ENCODE measurements at places on chromosomes 3 and 15. TPM values are rescaled to one million over a fixed set of nuclear protein-coding genes. Genes with fewer than 3 reads are reported as not detected.

DNA sequence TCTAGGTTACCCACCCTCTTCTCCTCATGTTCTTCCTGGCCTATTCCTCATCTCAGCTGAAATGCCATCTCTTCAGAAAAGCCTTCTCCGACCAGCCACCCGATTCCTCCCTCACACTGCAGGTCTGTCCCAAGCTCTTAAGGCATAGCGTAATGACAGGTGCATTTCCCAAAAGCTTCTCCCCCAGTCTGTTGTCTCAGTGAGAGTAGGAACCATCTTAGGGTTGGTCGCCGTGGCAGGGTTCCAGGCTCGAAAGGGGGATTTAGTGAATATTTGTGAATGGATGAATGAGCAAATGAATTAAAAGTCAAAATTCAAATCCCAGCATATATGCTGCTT is 78.6 kb downstream of the TOP2B start:
- no peak for DNase-seq

DNA sequence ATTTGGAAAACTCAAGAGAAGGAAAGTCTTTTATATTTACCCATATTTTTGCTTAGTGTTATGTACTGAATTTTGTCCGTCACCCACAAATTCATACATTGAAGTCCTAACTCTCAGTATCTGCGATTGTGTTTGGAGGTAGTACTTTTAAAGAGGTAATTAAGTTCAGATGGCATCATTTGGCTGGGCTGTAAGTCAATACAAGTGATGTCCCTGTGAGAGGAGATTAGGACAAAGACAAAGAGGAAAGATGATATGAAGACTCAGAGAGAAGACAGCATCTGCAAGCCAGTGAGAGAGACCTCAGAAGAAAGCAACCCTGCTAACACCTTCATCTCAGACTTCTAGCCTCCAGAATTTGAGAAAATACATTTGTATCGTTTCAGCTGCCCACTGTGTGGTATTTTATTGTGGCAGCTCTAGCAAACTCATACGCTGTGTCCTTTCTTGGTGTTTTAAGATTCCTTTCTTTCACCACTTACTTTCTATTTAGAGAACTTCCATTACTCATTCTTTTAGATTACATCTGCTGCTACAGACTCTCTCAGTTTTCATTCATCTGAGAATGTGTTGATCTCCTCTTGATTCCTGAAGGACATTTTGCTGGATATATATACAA is 17.0 kb downstream of the LRCH3 start:
- no peak for DNase-seq

DNA sequence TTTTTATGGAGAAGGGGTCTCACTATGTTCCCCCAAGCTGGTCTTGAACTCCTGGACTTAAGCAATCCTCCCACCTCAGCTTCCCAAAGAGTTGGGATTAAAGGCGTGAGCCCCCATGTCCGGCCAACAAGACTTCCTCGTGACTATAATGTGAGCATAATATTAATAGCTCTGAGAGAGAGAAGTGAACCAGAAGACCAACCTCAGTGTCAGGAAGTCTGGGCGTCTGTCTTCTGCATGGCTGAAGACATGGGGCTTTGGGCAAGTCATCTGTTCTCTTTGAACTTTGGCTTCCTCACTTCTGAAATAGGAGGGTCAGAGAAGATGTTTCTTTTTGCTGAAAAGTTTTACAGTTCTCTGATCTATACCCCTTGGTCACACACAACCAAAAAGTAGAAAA is 92.1 kb downstream of the SLC49A4 start:
- DNase-seq: no peak

DNA sequence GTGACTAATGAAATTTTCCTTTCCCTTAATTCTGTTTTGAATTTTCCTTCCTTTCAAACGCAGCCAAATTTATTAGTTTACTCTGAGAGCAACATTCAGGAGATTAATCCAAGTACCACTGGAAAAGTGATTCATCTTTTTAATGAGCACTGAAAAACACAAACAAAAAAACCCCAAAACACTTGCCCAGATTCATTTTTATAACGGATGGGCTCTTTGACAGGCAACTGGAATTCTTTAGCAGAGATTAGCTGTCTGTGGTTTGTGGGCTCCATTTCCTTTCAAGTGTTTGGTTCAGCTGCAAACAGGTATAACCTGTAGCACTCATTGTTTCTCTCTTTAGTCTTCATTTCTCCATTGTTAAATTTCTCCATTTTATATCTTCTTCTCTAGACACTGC is 3.1 kb upstream of the POLR2M start:
- no peak for DNase-seq

GRCh38 chr3:50515565-50516439 is 12.4 kb upstream of the CACNA2D2 start:
- DNase-seq: no peak

DNA sequence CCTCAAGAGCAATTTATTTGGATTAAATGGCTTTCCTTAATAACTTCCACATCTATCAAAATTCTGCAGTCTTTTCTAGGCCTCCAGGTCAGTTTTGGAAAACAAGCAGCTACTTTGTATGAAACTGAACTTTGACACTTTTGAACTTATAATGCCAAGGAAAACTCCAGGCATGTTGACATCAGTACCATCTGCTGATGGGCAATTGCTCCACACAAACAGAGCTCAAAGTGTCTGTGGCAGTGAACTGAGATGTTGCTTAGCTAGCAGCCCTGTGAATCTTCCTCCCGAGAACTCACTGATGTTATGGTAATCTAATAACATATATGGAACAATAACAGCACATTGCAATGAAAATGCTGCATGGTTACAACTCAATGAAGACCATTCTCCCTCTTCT is 250.2 kb downstream of the THRB start:
- DNase-seq: no peak

GRCh38 chr15:58699769-58700168 is 49.7 kb downstream of the ADAM10 start:
- DNase-seq: no peak

GRCh38 chr3:18424213-18424728 is 868 bp downstream of the SATB1 start:
- DNase-seq: no peak

DNA sequence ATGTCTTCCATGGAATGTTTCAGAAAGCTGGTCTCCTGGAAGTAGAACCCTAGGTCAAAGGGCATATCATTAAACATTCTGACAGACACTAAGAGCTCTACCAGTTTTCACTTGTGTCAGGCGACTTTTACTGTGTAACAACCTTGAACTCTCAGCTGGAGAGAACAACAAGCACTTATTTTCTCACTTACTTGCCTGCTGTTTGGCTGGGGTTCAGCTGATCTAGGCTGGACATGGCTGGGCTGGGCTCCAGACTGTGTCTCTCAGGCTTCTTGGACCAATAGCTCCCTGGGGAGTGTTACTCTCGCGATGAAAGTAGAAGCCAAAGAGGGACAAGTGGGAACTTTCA is 527.3 kb downstream of the SHQ1 start:
- DNase-seq: no peak

PRRT3 gene
- 1.4 TPM for total RNA-seq

- DNase-seq: no peak
Measured at GRCh38 chr3:129399895-129400357, 28.5 kb downstream of the EFCAB12 start.

GRCh38 chr3:122281891-122282290 is 43.2 kb upstream of the CSTA start:
- DNase-seq: no peak

GATA2 gene
- 32.5 TPM for total RNA-seq

SEMA3G gene
- total RNA-seq: 21.3 TPM

DNA sequence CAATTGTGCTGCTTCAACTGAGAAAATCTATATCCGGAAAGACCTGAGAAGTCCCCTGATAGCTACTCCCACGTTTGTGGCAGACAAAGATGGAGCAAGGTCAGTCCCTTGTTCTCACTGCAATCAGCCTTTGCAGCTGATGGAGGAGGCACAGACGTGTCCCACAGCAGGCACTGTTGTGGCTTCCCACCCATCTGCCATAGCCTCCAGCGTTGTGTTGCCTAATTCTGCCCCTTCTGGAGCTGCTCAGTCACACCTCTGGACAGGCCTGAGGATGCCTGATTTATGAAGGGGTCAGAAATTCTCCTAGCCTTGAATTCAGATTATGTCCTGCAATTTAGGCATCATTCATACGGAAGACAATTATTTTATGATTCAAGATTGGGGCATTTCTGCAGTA is 41.9 kb downstream of the MRPS25 start:
- no peak for DNase-seq

DNA sequence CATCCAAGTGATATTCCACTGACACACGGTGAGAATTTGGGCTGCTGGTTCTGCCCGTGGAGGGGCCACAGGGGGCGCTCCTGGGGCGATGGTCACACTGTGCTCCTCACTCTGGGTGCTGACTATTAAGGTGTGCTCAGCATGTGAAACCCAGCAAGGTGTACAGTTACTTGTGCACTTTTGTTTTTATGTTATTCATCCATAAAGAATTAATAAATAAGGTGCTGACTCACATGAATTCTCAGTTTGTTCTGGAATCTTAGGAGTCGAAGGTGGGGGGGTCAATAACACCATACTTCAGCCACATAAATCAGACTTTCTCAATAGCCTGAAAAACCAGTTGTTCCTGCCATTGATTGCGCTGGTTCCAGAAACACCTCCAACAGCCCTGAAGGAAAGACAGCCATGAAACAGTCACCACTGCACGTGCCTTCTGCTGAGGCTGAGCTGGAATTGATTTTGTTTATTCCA is 53.5 kb upstream of the SPATA12 start:
- DNase-seq: no peak

DNA sequence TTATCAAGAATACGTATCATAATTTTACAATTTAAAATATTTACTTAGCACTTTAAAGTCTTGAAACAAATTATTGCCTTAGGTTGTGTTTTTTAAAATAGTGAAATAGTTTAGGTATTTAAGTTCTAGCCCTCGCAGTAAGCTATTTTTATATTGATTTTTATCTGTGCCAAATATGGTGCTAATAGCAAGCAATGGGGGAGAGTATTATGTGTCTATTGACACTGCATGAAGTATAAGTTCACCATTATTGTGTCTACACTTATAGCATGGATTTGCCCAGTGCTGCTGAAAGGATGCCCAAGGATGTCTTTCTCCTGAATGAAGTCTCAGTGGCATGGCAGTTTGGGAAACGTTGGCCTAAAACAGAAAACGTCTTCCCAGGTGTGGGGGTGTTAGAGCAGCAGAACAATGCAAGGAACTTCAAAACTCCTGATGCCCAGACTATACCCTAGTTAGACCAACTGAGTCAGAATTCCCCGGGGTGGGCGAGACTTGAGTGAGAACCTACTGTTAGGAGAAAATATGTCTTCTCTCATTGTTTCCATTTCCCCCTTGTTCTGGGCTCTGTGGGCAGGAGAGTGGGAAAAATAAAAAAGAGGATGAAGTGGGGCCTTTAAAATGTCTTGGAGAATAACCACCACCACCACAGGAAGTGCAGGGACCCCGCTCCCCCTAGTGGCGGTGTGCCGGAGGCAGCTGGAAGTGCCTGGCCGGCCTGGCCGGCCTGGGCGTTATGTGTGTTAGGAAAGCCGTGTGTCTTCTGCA is 104.2 kb upstream of the SLC7A14 start:
- no peak for DNase-seq

DNA sequence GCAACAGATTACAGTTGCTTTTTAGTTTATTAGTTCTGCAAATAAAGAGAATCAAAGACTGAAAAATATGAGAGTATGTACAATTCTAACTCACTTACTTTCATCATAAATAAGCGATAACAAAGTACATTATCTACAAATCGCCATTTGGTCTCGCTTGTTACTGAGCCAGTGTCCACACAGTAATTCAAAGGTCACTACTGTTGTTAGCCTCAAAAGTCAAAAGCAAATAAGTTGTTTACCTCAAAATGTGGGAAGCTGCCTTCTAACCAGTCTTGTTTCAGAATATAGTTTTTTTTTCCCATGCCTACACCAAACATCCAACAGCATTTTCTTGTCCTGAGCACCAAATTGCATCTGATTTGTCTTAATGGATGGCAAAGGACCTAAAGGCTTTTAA is 127.4 kb upstream of the FAM3D start:
- no peak for DNase-seq

GRCh38 chr3:152156880-152157279 is 111.8 kb upstream of the MBNL1 start:
- no peak for DNase-seq

SLC2A2 gene
- total RNA-seq: not detected

TRPM7 gene
- total RNA-seq: 62.0 TPM

DNA sequence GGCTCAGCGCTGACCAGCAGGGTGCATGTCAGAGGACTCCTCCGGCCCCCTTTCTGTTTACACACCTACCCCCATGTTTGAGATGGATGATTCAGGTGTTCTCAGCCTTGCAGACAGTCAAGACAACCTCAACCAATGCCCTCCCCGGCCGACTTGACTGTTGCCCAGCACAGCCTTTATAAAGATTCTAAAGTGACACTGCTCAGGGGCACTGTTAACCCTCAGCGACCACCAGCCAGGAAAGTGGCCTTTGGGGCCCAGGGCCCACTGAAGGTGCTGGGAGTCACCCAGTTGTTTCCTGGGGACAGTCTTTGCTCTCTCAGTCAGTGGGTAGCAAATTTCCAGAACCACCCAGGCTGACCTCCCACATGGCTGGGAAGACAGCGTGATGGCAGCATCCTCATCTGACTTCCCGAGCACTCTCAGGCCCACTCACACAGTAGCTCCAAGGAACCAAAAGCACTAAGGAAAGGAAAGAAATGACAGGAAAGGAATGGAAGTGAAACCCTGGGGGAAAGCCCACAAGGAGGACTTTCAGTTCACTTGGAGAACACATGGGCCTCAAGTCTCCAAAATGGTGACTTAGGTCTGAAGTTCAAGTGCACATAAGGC is 128.4 kb downstream of the ASB7 start:
- DNase-seq: no peak

SYNPR gene
- total RNA-seq: not detected

Measured in omental fat pad (tissue), 4 donors.